Mesothelial cell of epicardium (in vitro differentiated cells): ENCODE measurements at places on chromosomes 7 and 10. TPM values are rescaled to one million over a fixed set of nuclear protein-coding genes. Genes with fewer than 3 reads are reported as not detected.

GRCh38 chr7:157673573-157673972 is 336.8 kb downstream of the DNAJB6 start:
- DNase-seq = no peak

DNA sequence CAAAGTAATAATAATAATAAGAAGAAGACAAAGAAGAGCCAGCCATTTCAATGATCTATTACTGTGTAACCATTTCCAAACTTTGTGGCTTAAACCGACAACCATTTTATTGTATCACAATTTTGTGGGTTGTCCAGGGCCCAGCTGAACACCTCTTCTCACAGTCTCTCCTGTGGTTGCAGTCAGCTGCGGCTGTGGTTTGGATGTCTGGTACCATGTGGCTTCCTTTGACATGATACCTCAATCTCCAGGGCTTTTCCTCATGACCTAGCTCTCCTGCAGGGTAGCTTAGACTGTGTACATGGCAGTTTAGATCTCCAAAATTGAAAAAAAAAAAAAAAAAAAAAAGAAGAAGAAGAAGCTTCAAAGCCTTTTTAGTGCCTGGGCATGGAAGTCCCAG is 72.6 kb upstream of the NFKB2 start:
- DNase-seq = no peak

DNA sequence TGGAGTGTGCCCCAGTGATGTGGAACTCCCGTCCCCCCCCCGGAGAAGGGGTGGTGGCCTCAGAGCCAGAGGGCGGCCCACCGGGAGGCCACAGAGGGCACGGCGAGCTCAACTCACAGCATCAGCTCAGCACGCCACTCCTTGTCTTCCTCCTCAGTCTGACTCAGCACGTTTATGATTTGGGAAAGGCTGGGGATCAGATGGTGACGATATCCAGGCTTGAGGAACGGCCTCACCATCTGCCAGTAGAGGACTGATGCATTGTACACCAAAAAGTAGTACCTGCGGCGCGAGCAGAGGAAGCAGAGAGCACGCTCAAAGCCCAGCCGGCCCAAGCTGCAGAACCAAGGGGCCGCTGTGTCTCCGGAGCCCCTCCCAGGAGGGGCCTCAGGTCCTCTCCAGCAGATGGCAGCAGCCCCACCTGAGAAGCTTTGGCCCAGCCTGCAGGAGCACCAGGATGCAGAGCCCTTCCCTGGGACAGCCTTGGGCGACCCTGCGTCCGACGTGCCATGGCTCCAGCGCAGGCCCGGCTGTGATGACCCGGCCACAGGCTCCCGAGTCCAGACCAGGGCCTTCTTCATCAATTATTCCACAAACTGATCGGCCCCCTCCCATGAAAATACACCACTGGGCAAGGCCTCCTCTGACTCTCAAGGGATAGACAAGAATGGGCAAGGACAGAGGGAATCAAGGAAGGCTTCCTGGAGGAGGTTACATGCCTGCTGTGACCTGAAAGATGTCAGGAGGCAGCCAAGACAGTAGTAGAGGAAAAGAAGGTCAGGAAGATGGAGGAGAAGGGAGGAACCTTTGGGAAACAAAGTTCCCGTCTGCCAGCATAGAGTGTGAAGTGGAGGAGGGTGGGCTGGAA is 3.7 kb downstream of the CFAP46 start:
- no peak for DNase-seq

- no peak for DNase-seq
Measured at GRCh38 chr10:23063045-23063972, 32.1 kb upstream of the MSRB2 start.

GRCh38 chr10:44888886-44889285 is 22.3 kb upstream of the TMEM72 start:
- no peak for DNase-seq

- no peak for DNase-seq
Measured at GRCh38 chr7:77409739-77410547, 6.2 kb downstream of the GSAP start.

GRCh38 chr7:341841-342638 is 52.1 kb downstream of the FOXL3 start:
- no peak for DNase-seq

The ENO4 gene
- 0.97 to 2.6 TPM (median 1.9 TPM) in 3 replicates for total RNA-seq
